Erythroblast (primary cell): ENCODE measurements at places on chromosomes 13 and 19.
A peak's percentile ranks its signal among the peaks of the same experiment; 100 is the strongest.

GRCh38 chr13:100089465-100090032 is 656 bp downstream of the PCCA start:
- peak; percentile 40 for DNase-seq

GRCh38 chr19:13154241-13154778 is 4.1 kb downstream of the IER2 start:
- DNase-seq: peak; percentile 85

DNA sequence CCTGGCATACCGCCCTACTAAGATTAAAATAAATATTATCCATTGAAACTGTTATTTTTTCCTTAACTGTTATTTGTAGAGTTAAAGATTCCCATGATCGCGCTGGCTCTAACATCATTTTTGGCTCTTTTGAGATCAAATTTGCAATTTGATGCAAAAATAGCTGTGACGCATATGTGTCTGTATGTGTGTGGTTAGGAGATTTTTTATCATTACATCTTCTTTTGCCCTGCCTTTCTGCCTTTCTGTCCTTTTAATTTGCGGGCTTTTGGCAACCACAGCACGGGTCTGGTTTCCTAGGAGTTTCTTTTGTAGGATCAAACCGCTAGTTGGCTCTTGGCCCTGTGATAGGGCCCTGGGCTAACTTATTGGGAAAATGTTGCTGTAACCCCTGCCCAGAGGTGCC is 37.3 kb upstream of the ALOX5AP start:
- no peak for DNase-seq

- DNase-seq: peak; percentile 44
Measured at GRCh38 chr19:55704494-55705245, 29.6 kb downstream of the EPN1 start.

DNA sequence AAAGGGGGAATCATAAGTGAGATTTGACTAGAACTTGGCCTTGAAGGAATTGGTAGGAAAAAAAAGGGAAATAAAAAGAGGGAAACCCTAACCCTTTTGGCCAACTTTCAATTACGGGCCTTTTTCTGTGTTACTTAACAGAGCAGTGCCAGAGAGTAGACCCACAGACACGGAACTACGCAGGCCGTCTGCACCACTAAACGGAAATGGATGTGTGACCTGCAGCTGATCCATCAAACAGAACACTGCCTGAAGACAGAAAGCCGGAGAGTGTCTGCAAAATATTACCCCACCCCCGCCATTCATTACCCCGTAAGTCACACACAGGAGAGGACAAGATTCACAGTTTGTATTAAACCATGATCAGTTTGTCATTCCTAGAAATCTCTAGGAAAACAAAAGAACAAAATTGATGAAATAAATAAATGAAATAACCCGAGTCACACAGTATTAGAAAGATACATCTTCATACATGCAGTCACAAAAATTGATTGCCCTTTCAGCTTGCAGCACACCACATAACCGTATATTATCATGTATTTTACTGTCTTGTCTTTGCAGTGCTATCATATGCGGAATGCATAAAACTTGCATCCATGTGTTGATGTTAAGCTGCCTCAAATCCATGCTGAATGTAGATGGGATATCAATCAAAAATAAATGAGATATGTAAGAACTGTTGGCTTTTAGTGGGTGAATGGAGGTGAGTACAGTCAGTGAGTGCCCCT is 424.7 kb downstream of the IRS2 start:
- no peak for DNase-seq

- DNase-seq: no peak
Measured at GRCh38 chr13:108439556-108439955, 170.0 kb downstream of the TNFSF13B start.
